ENCODE measurements at places on chromosomes 13 and 19.
A peak's percentile ranks its signal among the peaks of the same experiment; 100 is the strongest.

GRCh38 chr19:55306712-55307111 is 18.4 kb downstream of the TMEM150B start:
- DNase-seq, result no peak

- peak; percentile 78 for DNase-seq
Measured at GRCh38 chr19:17794731-17795494, at the start of gene B3GNT3. Gene B3GNT3 (plus strand): TSS chr19:17795138. CDS start chr19:17807808, 12,670 bp downstream.

GRCh38 chr19:55283548-55284377 is at the start of gene BRSK1:
Gene BRSK1 (plus strand): TSS chr19:55283997. CDS start chr19:55284443, 446 bp downstream.
- peak; percentile 85 for DNase-seq

DNA sequence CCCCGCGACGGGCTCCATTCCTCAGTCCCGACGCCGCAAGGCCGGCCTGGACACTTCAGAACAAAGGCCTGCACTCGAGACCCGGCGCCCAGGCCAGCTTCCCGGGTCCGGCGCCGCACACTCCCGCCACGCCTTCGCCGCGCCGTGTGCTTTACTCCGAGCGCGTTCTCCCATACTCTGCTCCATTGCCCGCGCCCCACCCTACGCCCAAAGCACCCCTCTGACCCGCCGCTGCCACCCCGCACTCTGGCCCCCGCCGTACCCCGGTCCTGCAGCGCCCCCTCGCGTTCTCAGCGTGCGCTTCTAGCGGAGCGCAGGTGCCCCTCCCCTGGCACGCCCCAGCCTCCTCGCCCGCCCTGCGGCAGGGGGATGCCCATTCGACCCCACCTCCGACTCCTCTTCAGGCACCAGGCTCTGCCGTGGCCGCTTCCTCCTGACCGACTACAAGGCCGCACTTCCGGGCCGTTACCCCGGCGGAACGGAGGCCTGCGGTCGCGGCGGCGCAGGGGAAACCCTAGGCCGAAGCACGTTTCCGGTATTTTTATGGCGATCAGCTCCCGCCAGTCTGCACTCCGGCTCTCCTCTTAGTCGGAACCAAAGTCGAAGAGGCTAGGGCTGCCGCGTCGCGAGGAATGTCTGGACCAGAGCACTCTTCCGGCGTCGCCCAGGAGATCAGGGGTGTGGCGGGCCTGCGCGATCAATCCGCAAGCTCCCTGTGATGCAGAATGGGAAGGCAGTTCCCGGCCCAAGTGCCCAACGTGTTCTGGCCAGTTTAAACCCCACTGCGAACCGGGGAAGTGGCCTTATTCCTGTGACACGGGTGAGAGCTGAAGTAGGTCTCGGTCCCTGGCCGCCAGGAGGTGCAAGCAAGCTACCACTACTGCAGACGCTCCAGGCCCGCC is at the start of gene ZBTB45:
Gene ZBTB45, minus strand, starts transcription at position 456 of the 902 bp plus-strand sequence. CDS start 2,137 bp downstream, outside the sequence.
- DNase-seq, result peak; percentile 89
